Spinal cord (tissue), 10 donors: ENCODE measurements at places on chromosomes 5 and 9. TPM values are rescaled to one million over a fixed set of nuclear protein-coding genes. Genes with fewer than 3 reads are reported as not detected.
A peak's percentile ranks its signal among the peaks of the same experiment; 100 is the strongest.

- DNase-seq: no peak
Observed at GRCh38 chr5:72137826-72138409, 30.6 kb downstream of the MAP1B start.

- DNase-seq: no peak
Observed at GRCh38 chr5:129363991-129364390, 96.1 kb upstream of the ADAMTS19 start.

DNA sequence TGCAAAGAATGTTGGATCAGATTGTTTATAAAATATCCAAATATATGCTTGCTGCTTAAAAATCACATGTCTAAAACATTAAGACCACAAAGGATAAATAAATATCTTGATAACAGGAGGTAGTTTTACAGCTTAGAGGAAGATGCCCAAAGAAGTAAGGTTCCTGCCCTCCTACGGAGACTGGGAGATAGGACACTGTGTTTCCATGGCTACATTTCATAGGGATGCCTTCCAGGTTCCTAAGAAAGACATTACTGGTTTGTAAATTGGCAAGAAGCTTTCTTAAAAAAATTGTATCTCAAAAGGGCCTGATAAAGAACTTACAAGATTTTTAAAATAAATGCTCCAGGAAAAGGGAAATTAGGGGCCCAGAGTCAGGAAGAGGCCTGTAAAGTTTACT, 437.2 kb downstream of the HINT1 start:
- no peak for DNase-seq

- no peak for DNase-seq
Observed at GRCh38 chr5:14395411-14395810, 186.2 kb upstream of the OTULINL start.

GRCh38 chr5:135102716-135103574, 68.9 kb upstream of the PITX1 start:
- no peak for DNase-seq

DNA sequence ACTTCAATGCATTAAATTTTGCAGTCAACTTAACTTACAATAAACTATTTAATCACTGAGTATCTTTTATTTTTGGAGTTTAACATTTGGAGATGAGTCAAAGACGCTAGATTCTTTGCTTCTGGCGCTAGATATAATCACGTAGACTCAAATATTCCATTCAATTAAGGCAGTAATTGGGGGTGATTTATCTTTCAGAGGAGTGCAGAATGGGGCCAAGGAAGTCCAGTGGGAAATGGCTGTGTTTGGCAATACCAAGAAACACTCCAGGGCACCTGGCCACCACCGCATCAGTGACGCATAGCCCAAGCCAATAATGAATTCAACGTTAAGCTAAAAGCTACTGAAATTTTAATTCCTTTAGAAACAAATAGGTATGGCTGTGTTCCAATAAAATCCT, 81.2 kb downstream of the PHAX start:
- peak; percentile 63 for DNase-seq

- no peak for DNase-seq
Observed at GRCh38 chr9:31674264-31674663, 710.2 kb upstream of the ACO1 start.

DNA sequence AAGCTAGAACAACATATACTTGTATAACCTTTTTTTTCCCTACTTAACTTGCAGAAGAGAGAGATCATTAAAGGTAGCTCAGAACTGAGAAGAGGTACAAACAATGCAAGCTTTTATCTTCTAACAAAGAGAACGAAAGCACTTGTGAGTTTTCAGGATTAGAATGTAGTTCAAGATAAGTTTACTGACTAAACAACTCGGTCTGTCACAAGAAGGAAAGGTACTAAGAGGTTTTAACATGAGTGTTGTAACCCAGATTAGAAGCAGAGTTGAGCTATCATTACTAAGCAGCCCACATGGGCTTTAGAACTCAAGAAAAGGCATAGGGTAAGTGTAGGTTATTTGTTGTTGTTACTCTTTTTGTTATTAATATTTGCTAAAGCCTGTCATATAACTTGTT, 25.2 kb downstream of the GIN1 start:
- DNase-seq: no peak

- DNase-seq: no peak
Observed at GRCh38 chr9:20995616-20996015, 35.8 kb downstream of the HACD4 start.

EIF4E1B gene
- polyA plus RNA-seq: 4.0 TPM

GFRA3 gene
- polyA plus RNA-seq: 13.6 TPM

SPTLC1 gene
- 68.2 TPM for polyA plus RNA-seq

NR5A1 gene
- 0.09 TPM for polyA plus RNA-seq
